ENCODE measurements at places on chromosomes 2 and 18. TPM values are rescaled to one million over a fixed set of nuclear protein-coding genes. Genes with fewer than 3 reads are reported as not detected.

GRCh38 chr2:125564471-125564870, 1091.5 kb upstream of the GYPC start:
- no peak for DNase-seq

- DNase-seq: no peak
Observed at GRCh38 chr18:43514747-43515146, 237.5 kb upstream of the SYT4 start.

The PFN4 gene
- total RNA-seq: not detected

- no peak for DNase-seq
Observed at GRCh38 chr18:7766346-7766745, 199.2 kb downstream of the PTPRM start.

The DSG3 gene
- not detected for total RNA-seq

- DNase-seq: no peak
Observed at GRCh38 chr18:43876748-43877147, 599.5 kb upstream of the SYT4 start.

GRCh38 chr2:99977966-99978365, 164.4 kb downstream of the AFF3 start:
- no peak for DNase-seq

DNA sequence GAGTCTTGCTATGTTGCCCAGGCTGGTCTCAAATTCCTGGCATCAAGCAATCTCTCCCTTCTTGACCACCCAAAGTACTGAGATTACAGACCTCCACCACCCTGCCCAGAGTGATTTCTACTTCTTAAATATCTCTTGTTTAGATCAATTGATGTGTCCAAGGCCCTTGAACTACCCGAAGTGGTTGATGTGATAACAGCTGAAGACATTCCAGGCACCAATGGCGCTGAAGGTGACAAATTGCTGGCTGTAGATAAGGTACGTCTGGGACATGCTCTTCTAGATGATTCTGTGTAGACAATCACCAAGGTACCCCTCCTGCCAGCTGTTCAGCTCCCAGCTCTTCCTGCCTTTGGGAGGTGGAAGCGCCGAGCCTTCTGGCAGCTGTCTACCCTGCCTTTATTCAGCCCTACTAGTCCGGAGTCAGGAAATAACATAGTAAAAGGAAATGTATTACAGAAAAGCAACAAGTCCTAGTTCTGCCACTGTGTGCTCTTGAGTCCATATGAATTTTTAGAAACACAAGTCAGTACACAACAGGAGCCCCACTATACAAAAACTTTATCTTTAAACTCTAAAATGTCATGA, 61.3 kb upstream of the BZW1 start:
- DNase-seq: no peak

The ADD2 gene
- total RNA-seq: 6.0 TPM

DNA sequence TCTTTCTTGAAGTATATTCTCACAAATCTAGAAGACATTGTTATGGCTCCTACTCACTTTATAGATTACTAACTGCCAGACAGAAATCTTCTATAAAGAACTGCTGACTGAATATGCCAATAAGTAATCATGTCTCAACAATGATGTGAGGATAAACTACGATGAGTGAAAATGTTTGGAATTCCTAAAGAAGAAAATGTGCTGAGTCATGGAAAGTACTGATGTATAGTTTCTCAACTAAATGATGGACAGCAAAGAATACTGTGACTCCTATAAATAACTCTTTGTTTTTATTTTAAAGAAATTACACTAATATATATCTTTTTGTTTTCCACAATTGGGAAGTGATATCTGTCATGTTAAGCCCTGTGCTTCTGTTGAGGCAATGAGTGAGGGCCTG, 232.9 kb downstream of the LNPK start:
- DNase-seq: no peak

The NETO1 gene
- not detected for total RNA-seq

GRCh38 chr18:9421901-9422327, 53.4 kb upstream of the RALBP1 start:
- DNase-seq: no peak

The GDF7 gene
- 0.12 TPM for total RNA-seq

The FHOD3 gene
- not detected for total RNA-seq

GRCh38 chr2:190459881-190460280, 51.7 kb downstream of the MFSD6 start:
- no peak for DNase-seq

- no peak for DNase-seq
Observed at GRCh38 chr2:120471166-120471565, 125.2 kb downstream of the INHBB start.

DNA sequence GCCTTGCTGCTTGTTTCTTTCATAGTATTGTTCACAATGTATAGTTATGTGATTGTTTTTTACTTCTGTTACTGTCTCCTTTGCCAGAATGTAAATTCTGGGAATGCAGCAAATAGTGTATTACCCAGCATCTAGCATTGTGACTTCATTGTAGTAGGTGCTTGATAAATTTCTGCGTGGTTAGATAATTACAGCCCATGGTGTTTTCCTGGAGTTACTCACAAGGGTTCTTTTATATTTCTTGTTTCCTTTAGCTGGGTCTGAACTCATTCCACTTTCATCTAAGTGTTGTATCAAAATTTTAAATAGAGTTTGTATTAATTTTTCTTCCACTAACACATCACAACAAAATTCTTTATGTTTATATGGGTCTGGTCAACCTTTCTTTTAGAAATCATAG, 132.6 kb downstream of the MAP4K4 start:
- no peak for DNase-seq

The GNLY gene
- total RNA-seq: 89.8 TPM

The DDX18 gene
- total RNA-seq: 88.7 TPM

DNA sequence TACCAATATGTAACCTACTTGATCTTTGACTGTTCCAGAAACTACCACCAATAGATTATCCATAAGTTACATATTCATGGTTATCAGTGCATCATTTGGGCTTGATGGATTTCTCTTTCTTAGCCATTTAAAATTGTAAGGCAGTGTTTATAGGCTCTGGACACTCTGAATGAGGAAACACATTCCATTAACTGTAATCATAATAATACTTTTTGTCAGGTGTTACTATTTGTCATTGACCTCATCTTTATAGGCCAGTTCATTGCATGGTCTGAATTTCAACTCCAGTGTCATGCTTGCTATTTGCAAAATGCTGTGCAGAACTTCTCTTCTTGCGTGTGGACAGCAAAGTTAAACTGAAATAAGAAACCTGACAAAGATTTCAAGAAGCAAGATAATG, 1340.2 kb upstream of the ZEB2 start:
- no peak for DNase-seq

DNA sequence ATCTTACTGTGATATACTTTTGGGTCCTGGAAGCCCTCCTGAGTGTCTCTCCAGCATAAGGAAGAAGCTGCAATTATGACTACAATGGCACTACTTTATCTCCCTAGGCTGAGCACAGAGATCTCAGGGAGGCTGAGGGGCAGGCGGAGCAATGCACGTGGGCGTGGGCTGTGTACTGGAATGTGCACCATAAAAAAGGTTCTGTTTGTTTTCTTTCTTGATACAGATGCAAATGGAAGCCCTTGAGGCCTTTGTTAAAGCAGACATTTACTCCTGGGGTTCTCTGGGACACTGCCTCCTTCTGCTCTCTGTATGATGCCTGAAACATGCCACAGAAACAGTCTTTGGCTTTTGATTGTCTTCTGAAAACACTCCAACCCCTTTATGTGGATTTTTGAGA, 79.1 kb upstream of the DLX2 start:
- no peak for DNase-seq

The WBP1 gene
- total RNA-seq: 104 TPM

The RTP5 gene
- 1.3 TPM for total RNA-seq

The QPCT gene
- total RNA-seq: 1.5 TPM

- DNase-seq: no peak
Observed at GRCh38 chr18:48993586-48993985, 42.8 kb upstream of the SMAD7 start.

The POTEI gene
- not detected for total RNA-seq

- DNase-seq: no peak
Observed at GRCh38 chr18:75524181-75524580, 96.7 kb upstream of the SMIM21 start.

DNA sequence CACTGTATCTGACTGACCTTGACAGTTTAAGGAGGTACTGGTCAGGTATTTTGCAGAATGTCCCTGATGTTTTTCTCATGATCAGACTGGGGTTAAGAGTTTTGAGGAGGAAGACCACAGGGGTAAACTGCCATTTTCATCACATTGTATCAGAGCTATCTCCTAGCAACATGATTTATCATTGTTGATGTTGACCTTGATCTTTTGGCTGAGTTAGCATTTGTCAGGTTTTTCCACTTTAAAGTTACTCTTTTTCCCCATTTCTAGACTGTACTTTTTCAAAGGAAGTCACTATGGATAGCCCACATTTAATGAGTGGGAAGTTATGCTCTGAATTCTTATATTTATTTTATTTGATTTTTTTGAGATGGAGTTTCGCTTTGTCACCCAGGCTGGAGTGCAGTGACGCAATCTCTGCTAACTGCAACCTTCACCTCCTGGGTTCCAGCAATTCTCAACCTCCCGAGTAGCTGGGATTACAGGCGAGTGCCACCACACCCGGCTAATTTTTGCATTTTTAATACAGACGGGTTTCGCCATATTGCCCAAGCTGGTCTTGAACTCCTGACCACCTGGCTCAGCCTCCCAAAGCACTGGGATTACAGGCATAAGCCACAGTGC, 17.7 kb upstream of the SLC39A10 start:
- no peak for DNase-seq

- no peak for DNase-seq
Observed at GRCh38 chr2:230946429-230947234, 21.6 kb upstream of the GPR55 start.

The STK11IP gene
- total RNA-seq: 49.3 TPM

- DNase-seq: no peak
Observed at GRCh38 chr18:28125051-28125450, 51.9 kb downstream of the CDH2 start.

GRCh38 chr2:219713110-219713509, 85.7 kb downstream of the SLC4A3 start:
- DNase-seq: no peak

DNA sequence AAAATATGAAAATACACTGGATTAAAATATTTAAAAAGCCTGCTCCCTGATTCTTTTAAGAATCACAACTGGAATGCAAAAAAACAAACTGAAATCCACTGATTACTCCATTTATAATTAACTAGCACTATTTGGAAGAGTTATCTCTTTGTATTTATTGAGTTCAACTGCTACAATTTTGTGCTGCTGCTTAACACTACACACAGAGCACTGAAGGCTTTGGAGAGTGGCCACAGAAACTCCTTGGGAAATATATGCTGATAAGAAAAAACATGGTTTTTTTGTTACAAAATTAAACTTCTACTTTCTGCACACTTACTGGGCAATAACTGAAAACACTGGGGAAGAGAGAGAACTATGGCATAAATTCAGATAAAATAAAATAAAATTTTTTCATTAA, 19.8 kb upstream of the BZW1 start:
- no peak for DNase-seq

GRCh38 chr2:100923461-100924060, 78.5 kb upstream of the RPL31 start:
- no peak for DNase-seq

The CPO gene
- not detected for total RNA-seq

Measured in T-cell (primary cell).